Endothelial cell (in vitro differentiated cells): ENCODE measurements at places on chromosomes 5 and 9. TPM values are rescaled to one million over a fixed set of nuclear protein-coding genes. Genes with fewer than 3 reads are reported as not detected.

GRCh38 chr9:5512658-5513452 is 2.5 kb downstream of the PDCD1LG2 start:
- DNase-seq = no peak

GRCh38 chr9:126159430-126160060 is 167.1 kb upstream of the MVB12B start:
- DNase-seq = no peak

DNA sequence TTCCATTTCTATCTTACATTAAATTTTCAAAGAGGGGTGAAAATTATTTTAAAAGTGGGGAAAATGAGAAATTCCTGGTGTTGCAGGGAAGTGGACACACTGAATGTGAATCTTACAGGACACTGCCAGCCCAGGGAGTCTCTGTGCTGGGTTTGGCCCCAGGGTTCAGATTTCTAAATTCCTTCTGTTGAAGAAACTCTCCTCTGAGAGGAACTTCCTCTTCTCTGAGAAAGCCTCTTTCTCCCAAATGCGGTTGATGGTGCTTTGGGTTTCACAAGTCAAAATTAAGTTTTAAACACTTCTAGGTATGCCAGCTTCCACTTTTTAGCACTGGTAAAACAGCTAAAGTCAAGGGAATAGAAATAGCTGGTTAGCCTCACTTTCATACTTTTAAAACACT is 317.9 kb upstream of the ITGA1 start:
- no peak for DNase-seq

DNA sequence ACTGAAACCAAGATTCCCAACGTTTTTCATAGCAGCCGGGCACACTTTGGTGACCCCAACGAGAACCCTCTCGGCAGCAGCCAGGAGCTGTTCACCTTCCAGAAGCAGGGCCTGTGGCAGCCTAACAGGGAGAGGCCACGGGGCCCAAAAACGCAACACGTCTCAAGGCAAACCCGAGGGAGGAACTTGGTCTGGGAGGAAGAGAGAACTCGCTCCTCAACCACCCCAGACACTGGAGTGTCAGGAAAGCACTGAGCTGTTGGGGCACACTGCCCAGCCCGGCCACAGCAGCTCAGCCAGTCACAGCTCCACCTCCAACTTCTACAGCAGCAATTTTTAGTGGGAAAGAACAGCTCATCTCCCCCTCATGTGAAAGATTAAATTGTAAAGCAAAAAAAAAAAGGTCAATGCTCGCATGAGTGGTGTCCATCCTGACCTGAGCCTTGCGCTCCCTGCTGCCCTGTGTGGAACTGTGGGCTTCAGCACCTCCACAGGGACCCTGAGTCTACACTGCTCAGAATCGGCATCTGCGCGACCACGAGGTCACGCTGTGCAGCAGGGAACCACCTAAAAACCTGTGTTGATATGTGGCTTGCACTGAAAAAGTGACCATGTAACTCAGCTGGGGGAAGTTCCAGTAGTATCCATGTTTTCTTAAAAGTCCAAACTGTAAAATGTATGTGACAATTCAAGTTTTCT is 55.0 kb downstream of the IPPK start:
- no peak for DNase-seq

DNA sequence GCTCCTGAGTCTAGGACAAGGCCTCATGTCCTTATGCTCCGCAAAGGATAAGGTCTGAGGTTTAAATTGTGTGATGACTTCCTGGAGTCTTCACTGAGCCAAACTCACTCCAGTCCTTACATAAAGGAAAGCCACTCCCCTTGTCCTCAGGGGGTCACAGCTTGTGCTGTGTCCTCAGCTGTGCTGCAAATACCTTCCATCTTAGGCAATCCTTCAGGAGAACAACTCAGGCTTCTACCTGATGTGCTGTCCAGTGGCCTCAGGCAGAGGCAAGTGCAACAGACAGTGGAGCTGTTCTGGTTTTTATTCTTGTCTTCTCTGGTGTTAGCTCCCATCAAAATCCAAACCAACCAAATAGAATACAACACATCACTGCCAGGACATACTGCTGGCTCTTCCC is 151.5 kb downstream of the TAF11L14 start:
- no peak for DNase-seq

DNA sequence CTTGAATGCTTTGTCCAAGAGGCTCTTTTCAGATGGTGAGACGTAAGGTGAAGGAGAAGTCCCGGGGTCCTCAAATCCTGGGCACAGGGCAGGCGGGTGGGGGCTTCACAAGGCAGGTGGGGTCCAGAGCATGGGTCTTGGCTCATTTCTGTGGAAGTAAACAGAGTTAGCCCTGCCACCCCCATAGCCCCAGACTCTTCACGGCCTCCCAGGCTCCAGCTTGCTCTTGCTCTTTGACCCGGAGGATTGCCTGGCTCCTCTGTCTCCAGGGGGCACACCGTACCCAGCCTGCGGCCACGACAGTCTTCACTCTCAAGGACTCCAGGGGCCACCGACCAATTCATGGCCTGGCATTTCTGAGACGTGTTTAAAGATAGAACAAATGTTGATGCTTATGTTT is 28.8 kb upstream of the POMT1 start:
- DNase-seq = no peak

- no peak for DNase-seq
Observed at GRCh38 chr5:53257806-53258373, 148.3 kb upstream of the MOCS2 start.

DNA sequence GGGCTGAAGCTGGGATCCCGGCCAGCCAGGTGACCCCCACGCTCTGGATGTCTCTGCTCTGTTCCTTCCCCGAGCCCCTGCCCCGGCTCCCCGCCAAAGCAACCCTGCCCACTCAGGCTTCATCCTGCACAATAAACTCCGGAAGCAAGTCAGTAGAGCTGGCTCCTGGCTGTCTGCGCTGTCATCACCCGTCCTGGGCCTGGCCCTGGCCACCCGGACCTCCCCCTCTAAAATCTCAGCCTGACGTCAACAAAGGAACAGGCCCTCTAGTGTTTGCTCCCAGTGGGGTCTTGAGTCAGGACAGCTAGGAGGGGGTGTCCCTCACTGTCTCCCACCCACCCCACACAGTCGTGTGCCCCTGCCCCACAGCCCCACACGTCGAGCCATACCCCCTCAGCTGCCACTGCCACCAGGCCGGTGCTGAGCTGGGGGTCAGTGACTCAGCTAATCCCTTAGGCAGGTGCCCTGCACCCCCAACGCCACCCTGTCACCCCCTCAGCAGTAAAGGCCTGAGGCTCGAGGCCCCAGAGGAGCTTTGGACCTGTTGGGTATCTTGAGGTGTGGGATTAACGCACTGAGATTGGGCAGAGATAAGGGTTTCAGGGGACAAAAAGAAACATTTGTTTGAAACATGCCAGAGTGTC is 1.1 kb upstream of the LCNL1 start:
- no peak for DNase-seq

- DNase-seq = no peak
Observed at GRCh38 chr9:132885720-132886333, 7.1 kb downstream of the SPACA9 start.

DNA sequence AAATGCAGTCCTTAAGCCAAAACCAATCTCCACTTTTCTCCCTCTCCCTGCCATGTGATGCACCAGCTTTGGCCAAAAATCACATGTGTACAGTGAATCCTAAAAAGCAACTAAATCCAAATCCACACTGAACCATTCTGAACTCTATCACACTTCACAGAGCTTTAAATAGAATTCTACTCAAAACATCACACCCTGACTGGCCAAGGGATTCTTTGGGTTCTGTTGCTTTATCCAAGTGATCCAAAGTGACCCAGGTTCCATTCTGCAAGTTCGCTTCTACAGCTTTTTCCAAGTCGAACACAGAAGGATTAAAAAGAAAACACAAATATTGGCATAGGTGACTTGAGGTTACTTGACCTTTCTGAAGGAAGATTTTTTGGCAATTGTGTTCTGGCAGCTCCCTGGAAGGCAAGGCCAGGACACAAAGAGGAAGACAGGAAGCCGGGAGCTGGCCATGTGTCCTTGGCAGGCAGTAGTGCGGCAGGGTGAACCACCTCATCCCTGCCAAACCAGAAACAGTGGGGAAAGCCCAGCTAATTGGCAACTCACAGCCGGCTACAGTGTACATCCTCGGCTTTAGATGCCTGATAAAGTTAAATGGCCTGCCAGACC is 115.0 kb downstream of the NFIB start:
- DNase-seq = no peak

DNA sequence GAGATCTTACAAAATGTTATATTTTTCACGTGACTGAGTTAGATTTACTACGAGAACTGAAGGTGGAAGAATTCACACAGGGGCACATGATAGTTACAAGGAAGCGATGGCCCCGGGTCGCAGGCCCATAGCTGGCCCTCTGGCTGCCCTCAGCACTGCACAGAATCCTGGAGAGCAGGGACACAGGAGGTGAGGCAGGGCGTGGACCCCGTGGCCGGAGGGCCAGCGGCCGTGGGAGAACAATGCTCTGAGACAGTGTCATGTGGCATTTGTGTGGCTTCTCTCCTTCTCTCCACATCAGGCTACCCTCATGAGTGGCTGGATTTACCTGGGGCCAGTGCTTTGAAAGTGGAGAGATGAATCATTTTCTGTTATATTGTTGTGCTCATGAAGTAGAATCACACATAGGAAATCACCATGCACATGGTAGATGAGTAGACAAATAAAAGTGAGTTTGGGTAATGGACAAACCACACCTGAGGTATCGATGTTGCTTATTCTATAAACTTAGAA is 89.5 kb downstream of the ICE1 start:
- no peak for DNase-seq

The LCN10 gene
- total RNA-seq = not detected

The SPINK5 gene
- total RNA-seq = 4.3 TPM

The FOXD4 gene
- total RNA-seq = 0.49 TPM

The CCDC183 gene
- 1.2 TPM for total RNA-seq

The CDC25C gene
- 3.8 TPM for total RNA-seq
